G401 (cell line): ENCODE measurements at places on chromosomes 4 and X.

DNA sequence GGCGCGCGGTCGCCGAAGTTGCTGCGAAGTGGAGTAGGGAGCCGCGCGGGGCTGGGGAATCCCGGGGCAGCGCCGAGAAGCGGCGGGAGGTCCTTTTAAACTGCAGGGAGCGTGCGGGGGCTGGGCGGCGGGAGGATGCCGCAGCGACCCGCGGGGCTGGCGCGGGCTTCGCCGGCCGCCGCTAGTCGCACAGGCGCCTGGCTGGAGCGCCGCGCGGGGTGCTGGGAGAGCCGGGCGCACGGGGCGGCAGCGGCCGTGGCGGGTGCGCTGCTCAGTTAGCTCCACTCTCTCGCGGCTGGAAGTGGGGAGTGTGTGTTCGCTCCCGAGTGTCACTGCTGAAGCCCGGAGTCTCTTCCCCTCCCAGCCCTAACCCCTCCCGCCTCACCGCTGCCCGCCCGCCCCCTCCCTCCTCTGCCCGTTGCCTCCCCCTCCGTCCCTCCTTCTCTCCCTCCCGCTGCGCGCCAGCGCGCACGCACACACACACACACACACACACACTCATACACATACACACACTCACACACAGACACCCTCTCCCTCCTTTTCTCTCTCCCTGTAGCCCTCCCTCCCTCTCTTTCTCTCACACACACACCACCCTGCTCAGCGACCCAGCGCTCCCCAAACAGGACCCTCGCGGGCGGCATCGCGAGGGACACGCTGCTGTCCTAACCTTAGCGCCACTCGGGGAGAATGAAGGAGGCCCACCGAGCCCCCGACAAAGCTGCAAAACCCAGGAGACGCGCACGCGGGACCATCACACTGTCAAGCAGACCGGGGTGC lies at the start of gene NDNF:
Gene NDNF, minus strand, starts transcription at position 312 of the 780 bp plus-strand sequence. CDS start 26,698 bp downstream, outside the sequence.
- no peak for DNase-seq

DNA sequence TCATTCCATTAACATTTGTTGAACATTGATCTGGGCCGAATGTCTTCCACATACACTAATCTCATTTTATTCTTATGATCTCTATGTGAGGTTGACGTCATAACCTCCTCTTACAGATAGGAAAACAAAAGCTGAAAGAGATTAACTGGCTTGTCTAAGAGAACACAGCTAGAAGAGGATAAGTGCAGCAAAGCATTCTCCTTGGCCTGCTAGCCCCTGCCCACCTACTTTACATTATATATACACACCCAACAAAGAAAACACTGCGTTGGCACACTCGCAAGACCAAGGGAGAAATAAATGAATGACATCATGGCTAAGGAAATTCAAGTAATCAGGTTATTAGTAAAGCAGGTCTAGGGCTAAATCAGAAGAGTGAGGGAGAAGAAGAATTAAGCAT lies 138.4 kb downstream of the PARM1 start:
- DNase-seq = no peak

DNA sequence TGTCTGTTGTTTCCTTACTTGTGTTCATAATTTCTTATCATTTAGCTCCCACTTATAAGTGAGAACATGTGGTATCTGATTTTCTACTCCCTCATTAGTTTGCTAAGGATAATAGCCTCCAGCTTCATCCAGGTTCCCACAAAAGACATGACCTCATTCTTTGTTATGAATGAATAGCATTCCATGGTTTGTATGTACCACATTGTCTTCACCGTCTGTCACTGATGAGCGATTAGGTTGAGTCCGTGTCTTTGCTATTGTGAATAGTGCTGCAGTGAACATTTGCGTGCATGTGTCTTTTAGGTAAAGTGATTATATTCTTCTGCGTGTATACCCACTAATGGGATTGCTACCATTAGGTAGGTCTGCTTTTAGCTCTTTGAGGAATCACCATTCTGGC lies 624.3 kb upstream of the EPHA5 start:
- DNase-seq = no peak

DNA sequence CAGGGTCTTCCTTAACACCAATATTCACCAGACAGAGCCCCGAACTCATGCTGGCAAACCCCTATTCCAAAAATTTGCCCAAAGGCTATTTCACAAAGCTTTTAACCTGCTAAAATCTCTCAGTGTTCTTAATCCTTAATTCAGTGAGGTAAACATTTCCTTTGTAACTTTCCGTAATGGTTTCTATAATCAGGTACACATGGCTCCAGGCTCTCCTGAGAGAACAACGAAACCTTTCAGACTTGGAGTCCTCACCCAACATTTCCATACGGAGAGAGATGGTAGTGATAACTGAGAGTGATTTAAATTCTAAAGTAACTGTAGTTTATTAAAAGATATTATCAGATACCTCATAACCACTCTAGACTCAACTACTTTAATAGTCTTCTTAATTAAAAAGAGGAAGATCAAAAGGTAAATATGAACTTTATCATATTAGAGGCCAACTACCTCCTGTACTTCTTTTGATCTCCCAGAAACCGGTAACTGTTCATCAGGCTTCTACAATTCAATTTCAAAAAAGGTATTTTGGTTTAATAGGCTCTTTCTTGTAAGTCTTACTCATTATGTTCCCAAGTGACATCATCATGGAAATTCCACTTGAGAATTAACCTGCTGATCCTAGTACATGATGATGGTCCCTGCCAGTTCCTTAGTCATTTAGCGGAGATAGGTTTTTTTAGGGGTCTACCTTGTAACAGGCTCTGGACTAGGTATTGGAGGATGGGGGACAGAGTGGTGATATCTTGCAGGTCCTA lies 91.4 kb upstream of the UCP1 start:
- DNase-seq = no peak

- DNase-seq = no peak
Observed at GRCh38 chr4:175639346-175639745, 172.7 kb downstream of the GPM6A start.

- DNase-seq = no peak
Observed at GRCh38 chrX:100645106-100645505, 1.1 kb downstream of the SRPX2 start.

DNA sequence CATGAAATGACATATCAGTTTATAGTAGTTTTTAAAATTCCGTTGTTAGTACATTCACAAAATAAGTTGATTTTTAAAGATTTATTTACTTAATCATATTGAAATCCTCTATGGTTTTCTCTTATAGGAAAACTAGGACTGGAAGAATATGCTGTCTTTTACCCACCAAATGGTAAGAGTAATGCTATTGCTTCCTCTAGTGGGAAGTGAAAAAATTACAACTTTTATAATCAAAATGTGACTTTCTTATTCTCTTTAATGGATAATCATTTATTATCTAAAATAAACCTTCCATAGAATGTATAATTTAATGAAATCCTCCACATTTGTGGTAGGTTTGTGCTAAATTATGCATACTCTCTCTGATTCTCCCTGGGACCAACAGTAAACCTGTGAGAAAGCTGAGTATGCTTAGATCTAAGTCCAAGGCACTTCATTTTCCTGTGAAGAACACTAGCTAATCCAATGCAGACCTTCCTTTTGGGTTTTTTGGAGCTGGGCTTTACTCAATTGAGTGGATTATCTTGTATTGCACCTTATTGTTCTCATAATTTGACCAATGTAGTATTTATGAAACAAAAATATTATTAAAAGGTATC lies 136.2 kb downstream of the TBC1D19 start:
- DNase-seq = peak; percentile 12

- DNase-seq = peak; percentile 37
Observed at GRCh38 chr4:185212581-185212980, 3.2 kb downstream of the SNX25 start.

GRCh38 chrX:38552721-38553120 lies 8.6 kb upstream of the TSPAN7 start:
- no peak for DNase-seq

DNA sequence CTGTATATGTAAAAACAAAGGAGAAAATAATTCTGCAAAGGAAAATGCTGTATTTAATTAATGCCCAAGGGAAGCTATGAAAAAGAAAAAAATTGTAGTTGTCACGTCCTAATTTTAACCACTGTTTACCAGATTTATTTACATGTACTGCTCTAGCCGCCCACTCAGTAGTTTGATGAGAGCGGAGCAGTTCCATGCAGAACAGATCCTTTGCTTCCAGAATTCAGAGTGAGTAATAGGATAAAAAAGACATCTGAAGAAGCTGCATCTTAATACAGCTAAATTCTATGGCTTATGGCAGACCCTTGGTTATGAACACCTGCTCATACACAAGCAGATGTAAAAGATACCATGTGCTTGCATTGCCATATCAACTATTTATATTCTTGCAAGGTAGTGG lies 287.0 kb downstream of the GASK1B start:
- no peak for DNase-seq

- DNase-seq = no peak
Observed at GRCh38 chrX:102113367-102113766, 12.1 kb upstream of the TCEAL2 start.

DNA sequence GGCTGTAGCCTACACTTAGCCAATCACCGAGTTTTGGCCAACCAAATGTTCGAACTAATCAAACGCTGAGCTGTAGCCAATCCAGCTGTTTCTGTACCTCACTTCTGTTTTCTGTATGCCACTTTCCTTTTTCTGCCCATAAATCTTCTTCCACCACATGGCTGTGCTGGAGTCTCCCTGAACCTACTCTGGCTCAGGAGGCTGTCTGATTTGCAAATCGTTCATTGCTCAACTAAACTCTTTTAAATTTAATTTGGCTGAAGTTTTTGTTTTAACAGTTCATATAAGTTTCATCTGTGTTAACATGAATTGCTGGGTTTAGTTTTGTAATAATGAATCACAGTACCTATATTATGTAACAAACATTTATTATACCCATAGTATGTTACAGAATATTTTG lies 160.7 kb upstream of the PCDH7 start:
- DNase-seq = no peak

- no peak for DNase-seq
Observed at GRCh38 chr4:26273616-26273980, 47.2 kb upstream of the RBPJ start.

- DNase-seq = no peak
Observed at GRCh38 chrX:19094654-19095053, 27.6 kb downstream of the ADGRG2 start.

- DNase-seq = no peak
Observed at GRCh38 chr4:34891892-34892291, 1352.4 kb downstream of the ARAP2 start.

DNA sequence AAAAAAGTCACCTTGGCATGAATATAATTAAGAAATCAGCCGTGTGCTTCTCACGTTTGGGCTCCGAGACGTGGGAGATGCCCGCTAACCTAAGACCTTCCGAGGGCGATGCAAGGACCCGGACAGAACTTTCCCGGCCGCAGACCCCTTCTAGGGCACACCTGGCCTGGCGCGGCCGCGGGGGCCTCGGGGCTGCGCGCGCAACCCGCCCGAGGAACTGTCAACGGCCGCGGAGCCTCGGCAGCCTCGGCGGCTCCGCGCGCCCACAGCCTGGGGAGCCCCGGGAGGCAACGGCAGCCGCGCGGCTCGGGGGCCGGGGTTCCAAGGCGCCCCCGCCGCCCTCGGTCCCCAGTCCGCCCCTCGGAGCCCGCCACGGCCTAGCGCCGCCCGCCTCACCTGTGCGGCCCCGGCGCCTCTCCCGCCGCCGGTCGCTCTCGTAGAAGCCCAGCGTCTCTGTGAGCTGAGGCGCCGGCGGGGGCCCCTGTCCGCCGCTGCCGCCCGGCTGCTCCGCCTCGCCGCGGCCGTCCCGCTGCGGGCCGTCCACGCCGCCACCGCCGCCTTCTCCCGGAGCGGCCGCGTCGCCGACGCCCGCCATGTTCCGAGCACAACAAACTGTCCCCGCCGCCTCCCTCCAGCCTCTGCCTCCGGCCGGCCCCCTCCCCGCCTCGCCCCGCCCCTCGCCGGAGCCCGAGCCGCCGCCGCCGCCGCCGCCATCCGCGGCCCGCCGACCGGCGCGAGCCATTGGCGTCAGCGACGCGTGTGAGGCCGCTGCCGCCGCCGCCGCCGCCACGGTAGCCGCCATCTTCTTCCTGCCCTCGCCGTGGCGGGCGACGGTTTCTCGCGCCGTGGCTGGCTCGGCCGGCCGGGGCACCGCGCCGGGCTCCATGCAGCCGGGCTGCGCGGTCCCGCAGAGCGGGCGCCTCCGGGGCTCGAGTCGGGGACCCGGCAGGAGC lies at the start of gene TAPT1:
Gene TAPT1, minus strand, starts transcription at position 609 of the 953 bp plus-strand sequence. Its CDS starts 14 bp downstream, at position 595.
- peak; percentile 77 for DNase-seq

- no peak for DNase-seq
Observed at GRCh38 chr4:58935332-58935731, 1825.1 kb upstream of the IGFBP7 start.

GRCh38 chr4:159937595-159937994 lies 834.7 kb downstream of the RAPGEF2 start:
- no peak for DNase-seq

GRCh38 chrX:69088171-69088938 lies 76.9 kb downstream of the PJA1 start:
- no peak for DNase-seq

- no peak for DNase-seq
Observed at GRCh38 chrX:9856588-9856987, 70.4 kb downstream of the SHROOM2 start.

DNA sequence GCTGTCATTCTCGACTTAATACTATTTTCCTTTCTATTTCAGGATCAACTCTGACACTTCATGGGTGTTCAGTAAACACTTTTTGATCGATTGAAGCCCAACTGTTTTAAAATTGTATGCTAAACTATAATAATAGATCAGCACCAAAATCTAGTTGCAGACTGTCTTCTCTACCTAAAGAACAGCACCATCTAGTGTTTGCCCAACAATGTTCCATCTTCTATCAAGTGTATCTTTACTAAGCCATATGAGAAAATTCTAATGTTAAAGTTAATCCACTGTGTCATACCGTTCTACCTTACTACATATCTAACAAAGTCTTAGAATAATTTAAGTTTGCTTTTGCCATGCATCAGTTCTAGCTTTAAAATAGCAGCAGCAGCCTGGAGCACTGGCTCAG lies 113.0 kb upstream of the PRDX4 start:
- DNase-seq = peak; percentile 61

DNA sequence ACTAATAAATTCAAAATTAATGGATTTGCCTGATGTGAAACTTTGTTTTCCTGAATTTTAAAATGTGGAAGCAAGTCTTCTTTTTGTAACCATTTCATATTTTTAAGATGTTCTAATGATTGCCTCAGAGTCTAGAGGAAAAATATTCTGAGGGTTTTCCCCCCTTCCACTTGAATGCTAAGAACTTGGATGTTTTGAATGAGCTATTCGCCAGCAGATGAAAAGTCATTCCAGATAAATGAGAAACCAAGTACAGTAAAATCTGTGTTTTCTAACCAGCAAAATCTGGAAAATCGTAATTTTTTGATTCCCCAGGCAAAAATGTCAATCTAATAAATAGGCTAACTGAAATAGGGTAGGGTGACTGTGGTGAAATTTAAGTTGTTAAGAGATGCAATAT lies 45.6 kb downstream of the SLIT2 start:
- no peak for DNase-seq

- DNase-seq = no peak
Observed at GRCh38 chr4:83489711-83490326, 4.9 kb upstream of the ABRAXAS1 start.

GRCh38 chrX:71081330-71082123 lies 13.4 kb upstream of the SNX12 start:
- no peak for DNase-seq

GRCh38 chrX:57227691-57228090 lies 58.8 kb upstream of the FAAH2 start:
- DNase-seq = no peak
